Activated CD4-positive, alpha-beta memory T cell treated with anti-CD3 and anti-CD28 coated beads, Interleukin-2, amount 10 ng/mL, durations not matched to agents 7 days and 5 days (primary cell): ENCODE measurements at places on chromosomes 3 and 15. TPM values are rescaled to one million over a fixed set of nuclear protein-coding genes. Genes with fewer than 3 reads are reported as not detected.

- no peaks in the 10 kb centered on the region for H3K36me3 ChIP-seq
- H3K4me1 ChIP-seq: no peaks in the 10 kb centered on the region
- DNase-seq: no peak
- no peaks in the 10 kb centered on the region for H3K27me3 ChIP-seq
Observed at GRCh38 chr3:21294768-21295167, 456.2 kb downstream of the ZNF385D start.

Gene TUSC7
- not detected for total RNA-seq

DNA sequence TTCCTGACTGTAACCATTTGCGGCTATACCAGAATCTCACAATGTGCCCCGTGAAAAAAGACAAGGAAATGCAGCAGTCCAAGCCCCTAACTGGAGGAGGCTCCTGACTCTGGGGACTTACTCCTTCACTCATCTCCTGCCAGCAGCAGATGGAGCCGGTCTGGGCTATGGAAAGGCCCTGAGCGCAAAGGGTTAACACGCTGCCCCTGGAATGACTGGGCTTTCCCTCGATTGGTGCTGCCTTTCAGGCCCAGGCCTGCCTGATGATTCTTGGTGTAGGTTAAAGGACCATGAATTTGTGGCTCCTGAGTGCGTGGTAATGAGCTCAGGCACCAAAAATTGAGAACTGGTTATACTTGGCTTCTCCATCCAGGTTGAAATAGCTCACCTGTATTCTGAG, 42.3 kb upstream of the GALNT15 start:
- H3K4me3 ChIP-seq: no peak overlapping the region
- no peak overlapping the region for H3K27ac ChIP-seq
- no peak for DNase-seq
- no peaks in the 10 kb centered on the region for H3K4me1 ChIP-seq
- H3K36me3 ChIP-seq: no peaks in the 10 kb centered on the region
- peaks cover 3% of the 10 kb centered on the region for H3K27me3 ChIP-seq

Gene GOLGA8S
- 0.38 TPM for total RNA-seq

GRCh38 chr3:177599326-177599725, 402.0 kb upstream of the TBL1XR1 start:
- H3K36me3 ChIP-seq: peaks cover 4% of the 10 kb centered on the region
- no peaks in the 10 kb centered on the region for H3K27me3 ChIP-seq
- H3K4me3 ChIP-seq: no peak overlapping the region
- peak overlapping the region; percentile 22 for H3K27ac ChIP-seq
- no peak for DNase-seq
- H3K4me1 ChIP-seq: peaks cover 73% of the 10 kb centered on the region

Gene PPP1R14D
- total RNA-seq: not detected

Gene SLC51A
- not detected for total RNA-seq

DNA sequence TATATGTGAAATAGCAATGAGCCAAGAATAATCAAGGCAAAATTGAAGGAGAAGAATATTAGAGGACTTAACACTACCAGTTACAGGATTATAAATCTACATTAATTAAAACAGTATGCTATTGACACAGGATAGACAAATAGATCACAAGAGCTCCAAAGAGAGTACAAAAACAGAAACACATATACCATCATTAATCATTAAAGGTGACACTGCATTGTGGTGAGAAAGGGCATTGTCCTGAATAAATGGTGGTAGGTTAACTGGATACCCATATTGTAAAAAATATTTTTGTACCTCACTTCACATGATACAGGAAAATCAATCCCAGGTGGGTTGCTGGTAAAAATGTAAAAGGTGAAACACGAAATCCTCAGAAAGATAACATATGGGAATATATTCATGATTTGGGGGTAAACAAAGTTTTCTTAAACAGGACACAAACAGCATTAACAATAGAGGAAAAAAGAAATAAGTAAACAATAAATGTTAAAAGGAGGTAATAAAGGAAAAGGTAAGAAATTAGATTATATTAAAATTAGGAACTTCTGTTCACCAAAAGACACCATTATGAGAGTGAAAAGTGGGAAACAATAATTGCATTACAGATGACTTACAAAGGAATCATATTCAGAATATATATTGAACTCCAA, 145.2 kb downstream of the THRB start:
- H3K4me3 ChIP-seq: no peak overlapping the region
- H3K27me3 ChIP-seq: no peaks in the 10 kb centered on the region
- H3K27ac ChIP-seq: no peak overlapping the region
- DNase-seq: no peak

Gene STIMATE
- 34.7 TPM for total RNA-seq

- no peak for DNase-seq
- H3K27ac ChIP-seq: no peak overlapping the region
- H3K4me1 ChIP-seq: peaks cover 12% of the 10 kb centered on the region
- no peak overlapping the region for H3K4me3 ChIP-seq
Observed at GRCh38 chr3:149954812-149955211, 15.9 kb downstream of the PFN2 start.

Gene CCDC39
- not detected for total RNA-seq

GRCh38 chr15:68223171-68223570, 6.4 kb downstream of the CLN6 start:
- H3K27me3 ChIP-seq: no peaks in the 10 kb centered on the region
- H3K36me3 ChIP-seq: peaks cover 15% of the 10 kb centered on the region
- no peak overlapping the region for H3K4me3 ChIP-seq
- no peak for DNase-seq
- H3K27ac ChIP-seq: no peak overlapping the region

- DNase-seq: no peak
- H3K4me1 ChIP-seq: peaks cover 3% of the 10 kb centered on the region
- H3K27ac ChIP-seq: no peak overlapping the region
- H3K36me3 ChIP-seq: no peaks in the 10 kb centered on the region
Observed at GRCh38 chr3:142056656-142057330, 92.6 kb downstream of the TFDP2 start.

GRCh38 chr3:11091088-11091590, 63.2 kb upstream of the HRH1 start:
- H3K4me3 ChIP-seq: no peak overlapping the region
- peaks cover under 1% of the 10 kb centered on the region for H3K4me1 ChIP-seq
- no peaks in the 10 kb centered on the region for H3K36me3 ChIP-seq

GRCh38 chr3:55322638-55323037, 164.5 kb downstream of the WNT5A start:
- H3K4me1 ChIP-seq: no peaks in the 10 kb centered on the region
- no peak overlapping the region for H3K27ac ChIP-seq
- no peaks in the 10 kb centered on the region for H3K27me3 ChIP-seq
- DNase-seq: no peak
- H3K36me3 ChIP-seq: no peaks in the 10 kb centered on the region
- no peak overlapping the region for H3K4me3 ChIP-seq

Gene EFCAB12
- total RNA-seq: 0.98 TPM

DNA sequence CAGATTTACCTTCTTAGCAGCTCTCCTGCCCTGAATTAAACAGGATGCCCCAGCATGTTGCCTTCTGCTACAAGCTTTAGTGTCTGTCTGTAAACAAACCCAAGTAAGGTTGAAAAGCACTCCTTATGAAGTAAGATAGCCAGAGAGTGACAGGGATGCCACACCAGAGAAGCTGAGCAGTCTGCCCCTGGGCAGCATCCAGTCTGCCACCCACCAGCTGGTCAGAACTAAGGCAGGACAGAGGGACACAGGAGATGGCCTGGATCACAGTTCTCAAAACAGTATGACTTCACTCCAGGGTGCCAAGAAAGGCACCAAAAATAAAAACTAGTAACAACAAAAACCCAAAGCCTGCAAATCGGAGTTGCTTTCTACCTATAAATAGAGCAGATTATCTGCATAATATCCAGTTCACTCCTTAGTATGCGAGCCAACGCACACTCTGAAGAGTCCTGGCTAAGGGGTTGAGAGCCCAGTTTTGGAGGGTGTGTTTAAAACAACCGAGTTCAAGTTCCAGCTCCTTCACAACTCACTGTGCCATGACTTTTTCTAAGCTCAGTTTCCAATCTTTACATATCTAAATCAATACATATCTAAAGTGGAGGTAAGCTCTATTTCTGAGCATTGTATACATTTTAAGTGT, 198.9 kb downstream of the KCNMB2 start:
- H3K27me3 ChIP-seq: no peaks in the 10 kb centered on the region
- no peak overlapping the region for H3K4me3 ChIP-seq
- no peaks in the 10 kb centered on the region for H3K36me3 ChIP-seq
- H3K4me1 ChIP-seq: no peaks in the 10 kb centered on the region
- no peak for DNase-seq
- H3K27ac ChIP-seq: no peak overlapping the region

Gene ADAMTS9
- total RNA-seq: not detected

DNA sequence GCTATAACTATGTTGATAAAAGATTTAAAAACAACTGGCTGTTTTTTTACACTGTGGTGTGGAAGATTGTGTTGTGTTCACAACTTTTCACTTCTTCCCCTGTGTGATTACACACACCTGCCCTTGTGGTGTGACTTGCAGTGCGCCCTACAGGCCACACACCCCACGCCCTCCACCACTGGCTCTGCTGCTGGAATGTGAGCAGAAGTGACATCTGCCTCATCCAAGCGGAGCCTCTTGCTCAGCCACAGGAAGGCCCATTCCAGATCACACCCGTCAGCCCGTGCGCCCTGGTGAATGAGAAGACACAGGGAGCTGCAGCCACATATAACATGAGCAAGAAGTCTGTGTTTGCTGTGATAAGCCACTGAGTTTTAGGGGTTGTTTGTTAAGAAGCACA, 7.0 kb downstream of the CCR2 start:
- H3K27me3 ChIP-seq: peaks cover 23% of the 10 kb centered on the region
- H3K4me3 ChIP-seq: peak overlapping the region; percentile 4
- peak overlapping the region; percentile 45 for H3K27ac ChIP-seq
- H3K4me1 ChIP-seq: peaks cover 77% of the 10 kb centered on the region
- DNase-seq: no peak

- peaks cover 2% of the 10 kb centered on the region for H3K4me1 ChIP-seq
- H3K36me3 ChIP-seq: peaks cover 7% of the 10 kb centered on the region
- DNase-seq: no peak
- H3K27ac ChIP-seq: no peak overlapping the region
Observed at GRCh38 chr3:197463279-197463678, 92.5 kb downstream of the BDH1 start.

Gene GOLGA6L9
- 1.2 TPM for total RNA-seq

DNA sequence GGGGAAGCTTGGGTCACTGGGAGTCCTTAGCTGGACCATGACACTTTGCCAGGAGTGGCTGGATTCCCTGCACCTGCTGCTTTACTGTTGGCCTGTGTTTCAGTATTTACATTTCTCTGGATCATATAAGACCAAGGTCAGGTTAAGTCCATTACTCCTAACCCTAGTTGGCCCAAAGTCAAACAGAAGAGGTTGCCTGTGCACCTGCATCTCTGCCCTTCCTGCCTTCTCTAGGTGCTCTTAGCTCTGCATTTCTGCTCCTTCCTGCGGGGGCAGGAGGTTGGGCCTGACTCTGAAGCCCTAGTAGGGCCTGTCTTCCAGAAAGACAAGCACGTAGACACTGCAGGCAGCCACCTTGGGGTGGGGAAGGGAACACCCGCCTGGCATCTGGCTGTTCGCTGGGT, 124.3 kb downstream of the RPLP1 start:
- H3K36me3 ChIP-seq: no peaks in the 10 kb centered on the region
- DNase-seq: no peak
- H3K4me1 ChIP-seq: peaks cover 32% of the 10 kb centered on the region
- H3K27me3 ChIP-seq: peaks cover 11% of the 10 kb centered on the region
- H3K27ac ChIP-seq: no peak overlapping the region

- no peak for DNase-seq
- peaks cover 7% of the 10 kb centered on the region for H3K4me1 ChIP-seq
- H3K36me3 ChIP-seq: no peaks in the 10 kb centered on the region
Observed at GRCh38 chr15:69585937-69586336, 133.3 kb downstream of the RPLP1 start.
